NCI-H1694 (cell line): ENCODE measurements at places on chromosomes 13 and 19.

GRCh38 chr19:46648961-46649960, 11.7 kb downstream of the DACT3 start:
- no peak for DNase-seq

GRCh38 chr19:7636691-7637373, at the start of gene STXBP2:
Gene STXBP2, plus strand, starts transcription at chr19:7637110. Its CDS starts 40 bp downstream, at chr19:7637150.
- DNase-seq, result no peak

GRCh38 chr19:34452723-34453122, 24.5 kb downstream of the UBA2 start:
- DNase-seq, result no peak

DNA sequence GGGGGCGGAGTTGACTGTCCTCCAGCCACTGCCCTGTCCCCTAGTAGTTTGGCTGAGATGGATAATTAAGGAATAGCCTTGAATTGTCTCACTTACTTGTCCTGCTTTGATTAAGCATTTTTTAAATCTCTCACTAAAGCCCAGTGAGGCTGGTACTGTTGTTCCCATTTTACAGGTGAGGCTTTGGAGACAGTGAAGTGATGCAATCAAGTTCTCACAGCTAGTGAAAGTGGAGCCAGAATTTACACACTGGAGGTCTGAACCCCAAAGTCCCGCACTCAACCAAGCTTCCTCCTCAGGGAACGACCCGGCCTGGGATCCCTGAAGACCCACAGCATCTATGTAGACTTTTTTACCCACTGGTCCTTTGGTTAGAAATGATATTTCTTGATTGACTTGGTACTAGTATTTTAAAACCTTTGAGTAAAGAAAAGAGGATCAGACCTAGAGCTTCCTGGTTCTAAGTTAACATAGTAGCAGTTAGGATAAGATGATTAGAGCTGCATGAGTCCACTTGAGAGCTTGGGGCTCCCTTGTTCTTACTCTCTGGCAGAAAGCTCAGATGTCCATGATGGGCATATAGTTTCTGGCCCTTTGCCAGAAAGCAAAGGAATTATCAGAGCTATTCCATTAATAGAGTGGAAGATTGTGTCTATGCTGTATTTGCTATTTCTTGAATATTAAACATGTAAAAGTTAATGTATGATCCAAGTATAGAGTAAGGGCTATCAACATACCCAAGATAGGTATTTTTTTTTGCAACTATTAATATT, 154.3 kb downstream of the LMO7 start:
- no peak for DNase-seq

GRCh38 chr19:50191216-50191615, 12.2 kb upstream of the MYH14 start:
- no peak for DNase-seq

DNA sequence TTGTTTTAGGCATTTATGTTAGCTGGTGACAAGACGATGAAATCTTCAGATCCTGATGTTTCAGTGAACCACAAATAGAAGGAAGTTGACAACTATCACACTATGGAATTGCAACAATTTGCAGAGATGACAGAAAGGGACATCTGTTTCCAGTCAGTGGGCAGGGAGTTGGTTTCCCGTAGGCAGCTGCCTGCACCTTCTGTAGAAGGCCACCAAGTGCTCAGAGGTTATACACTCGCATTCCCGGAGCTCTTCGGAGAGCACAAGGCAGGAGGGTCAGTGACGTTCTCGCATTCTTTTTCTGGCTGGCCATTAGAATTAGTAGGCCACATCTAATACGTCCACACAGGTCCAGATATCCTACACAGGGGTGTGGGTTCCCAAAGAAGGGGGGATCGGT, 129.4 kb downstream of the SHISA2 start:
- DNase-seq, result peak; percentile 10

DNA sequence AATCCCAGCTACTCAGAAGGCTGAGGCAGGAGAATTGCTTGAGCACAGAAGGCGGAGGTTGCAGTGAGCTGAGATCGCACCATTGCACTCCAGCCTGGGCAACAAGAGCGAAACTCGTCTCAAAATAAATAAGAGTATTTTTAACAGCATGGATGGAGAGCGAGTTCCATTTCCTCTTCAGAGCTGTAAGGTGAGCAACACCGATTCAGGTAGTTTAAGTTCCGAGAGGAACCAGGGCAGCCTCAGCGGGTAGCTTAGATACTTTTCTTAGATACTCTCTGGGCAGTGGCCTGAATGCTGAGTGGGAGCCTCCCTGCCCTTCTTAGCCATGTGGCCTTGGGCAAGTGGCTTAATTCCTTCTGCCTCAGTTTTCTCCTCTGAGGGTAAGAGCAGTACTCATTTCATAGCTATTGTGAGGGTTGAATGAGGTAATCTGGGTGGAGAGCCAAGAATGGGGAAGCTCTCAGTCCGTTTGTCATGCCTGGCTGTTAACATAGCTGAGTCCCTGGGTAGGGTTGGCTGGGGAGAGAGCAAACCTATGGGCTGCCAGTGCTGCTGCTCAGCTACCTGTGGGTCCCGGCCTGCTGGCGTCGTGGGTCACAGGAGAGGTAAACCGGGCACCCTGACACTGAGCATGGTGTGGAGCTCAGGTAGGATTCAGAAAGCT, 4.1 kb downstream of the ATP11A start:
- no peak for DNase-seq

DNA sequence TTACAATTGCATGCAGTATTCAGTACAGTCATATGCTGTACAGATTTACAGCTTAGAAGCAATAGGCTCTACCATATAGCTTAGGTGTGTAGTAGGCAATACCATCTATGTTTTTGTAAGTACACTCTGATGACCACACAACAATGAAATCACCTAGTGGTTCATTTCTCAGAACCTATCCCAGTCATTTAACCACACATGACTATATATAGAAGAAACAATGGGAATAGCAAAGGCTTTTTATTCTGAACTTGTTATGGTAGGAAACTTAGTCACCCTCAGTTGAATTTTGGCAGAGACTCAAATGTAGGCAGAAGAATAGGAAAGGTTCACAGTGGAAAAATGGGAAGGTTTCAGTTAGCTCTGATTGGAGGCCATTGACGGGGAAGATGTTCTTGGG, 1075.1 kb upstream of the MIR17HG start:
- DNase-seq, result no peak

DNA sequence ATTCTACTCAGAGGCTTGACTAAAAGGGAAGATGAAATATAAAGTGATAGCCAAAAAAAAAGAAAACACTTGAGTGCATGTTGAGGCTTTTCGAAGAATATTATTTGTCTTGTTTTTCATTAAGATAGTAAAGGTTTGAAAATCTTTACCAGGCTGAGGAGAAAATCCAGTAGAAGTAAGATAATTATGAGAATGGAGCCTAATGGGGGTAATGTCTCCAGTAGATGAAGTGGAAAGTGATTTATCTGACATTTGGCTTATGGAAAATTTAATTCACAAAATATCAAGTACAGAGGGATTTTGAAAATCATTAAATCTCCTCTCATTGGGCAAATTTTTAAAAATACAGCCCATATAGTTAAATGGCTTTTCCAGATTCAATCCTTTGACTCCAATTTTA, 274.9 kb downstream of the SPRY2 start:
- DNase-seq, result no peak

- DNase-seq, result no peak
Measured at GRCh38 chr19:54502518-54503048, at the start of gene LAIR2. Gene LAIR2, plus strand, starts transcription at chr19:54502831. Its CDS starts 88 bp downstream, at chr19:54502919.

DNA sequence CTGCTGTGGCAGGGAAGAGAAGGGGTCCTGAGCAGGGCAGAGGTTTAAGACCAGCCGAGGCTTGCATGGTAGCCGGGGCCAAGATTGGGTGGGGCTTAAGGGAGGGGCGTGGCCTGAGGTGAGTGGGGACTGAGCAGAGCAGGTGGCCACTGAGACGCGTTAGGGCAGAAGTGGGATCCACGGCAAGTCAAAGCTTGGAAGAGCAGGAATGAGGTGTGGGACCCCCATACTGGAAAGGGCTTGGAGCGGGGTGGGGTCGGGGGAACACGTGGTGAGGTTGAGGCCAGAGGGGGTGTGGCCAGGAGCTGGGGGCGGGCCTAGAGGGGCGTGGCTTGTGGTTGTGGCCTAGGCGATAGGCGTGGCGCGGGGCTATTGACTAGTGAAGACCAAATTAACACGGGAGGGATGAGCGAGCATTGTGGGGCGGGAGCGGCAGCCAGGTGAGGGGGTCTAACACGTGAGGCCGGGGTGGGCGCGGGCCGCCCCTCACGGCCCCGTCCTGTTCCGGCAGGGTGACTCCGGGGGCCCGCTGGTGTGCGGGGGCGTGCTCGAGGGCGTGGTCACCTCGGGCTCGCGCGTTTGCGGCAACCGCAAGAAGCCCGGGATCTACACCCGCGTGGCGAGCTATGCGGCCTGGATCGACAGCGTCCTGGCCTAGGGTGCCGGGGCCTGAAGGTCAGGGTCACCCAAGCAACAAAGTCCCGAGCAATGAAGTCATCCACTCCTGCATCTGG, 3.3 kb downstream of the CFD start:
- DNase-seq, result no peak

DNA sequence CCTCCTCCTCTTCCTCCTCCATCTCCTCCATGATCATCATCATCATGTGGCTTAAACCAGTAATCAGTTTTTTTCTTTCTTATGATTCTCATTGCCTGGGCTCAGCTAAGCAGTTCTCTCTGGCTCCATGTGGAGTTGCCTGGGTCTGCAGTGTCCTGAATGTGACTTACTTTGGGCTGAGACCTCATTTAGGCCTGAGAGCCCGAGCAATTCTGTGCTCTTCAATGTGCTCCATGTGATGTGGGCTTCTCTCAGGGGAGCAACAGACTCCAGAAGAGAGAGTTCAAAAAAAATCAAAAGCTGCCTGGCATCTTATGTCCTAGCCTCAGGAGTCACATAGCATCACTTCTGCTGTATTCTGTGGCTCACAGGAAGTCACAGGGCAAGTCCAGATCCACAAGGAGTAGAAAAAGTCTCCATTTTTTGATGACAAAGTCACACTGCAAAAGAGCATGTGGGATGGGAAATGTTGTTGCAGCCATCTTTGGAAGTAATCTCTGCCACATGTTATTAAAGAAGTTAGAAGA, 128.7 kb downstream of the MAB21L1 start:
- DNase-seq, result no peak

DNA sequence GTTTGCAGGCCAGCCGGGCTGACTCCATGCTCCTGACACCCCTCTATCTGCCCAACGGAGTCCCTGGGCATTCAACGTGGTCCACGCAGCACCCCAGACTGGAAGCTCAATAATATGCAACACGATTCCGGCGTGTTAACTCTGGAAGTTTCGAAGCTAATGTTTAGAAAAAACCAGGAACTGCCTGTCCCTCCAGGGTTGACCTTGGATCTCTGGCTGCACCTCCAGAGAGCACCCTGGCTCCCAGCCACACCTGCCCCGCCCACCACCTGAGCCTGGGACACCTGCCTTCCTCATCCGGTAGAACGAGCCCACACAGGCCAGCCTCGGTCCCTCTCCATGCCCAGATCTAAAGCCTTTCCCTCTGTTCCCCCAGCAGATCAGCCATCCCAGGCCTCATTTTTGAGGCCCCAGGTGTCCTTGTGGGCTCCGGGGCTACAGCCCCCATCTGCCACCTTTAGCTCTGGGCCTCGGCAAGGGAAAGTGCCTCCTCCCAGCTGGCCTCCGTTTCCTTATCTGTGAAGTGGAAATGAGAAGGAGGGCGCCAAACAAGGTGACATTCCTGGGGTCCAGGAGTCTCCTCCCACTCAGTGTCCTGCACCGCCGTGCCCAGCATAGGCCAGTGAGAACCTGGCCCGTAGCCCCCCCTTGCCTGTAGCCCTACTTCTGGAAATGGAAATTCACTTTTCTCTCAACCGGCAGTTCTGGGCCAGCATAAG, 38.7 kb downstream of the KLF2 start:
- DNase-seq, result no peak

GRCh38 chr13:114200399-114200911, 21.4 kb downstream of the CFAP97D2 start:
- DNase-seq, result no peak

DNA sequence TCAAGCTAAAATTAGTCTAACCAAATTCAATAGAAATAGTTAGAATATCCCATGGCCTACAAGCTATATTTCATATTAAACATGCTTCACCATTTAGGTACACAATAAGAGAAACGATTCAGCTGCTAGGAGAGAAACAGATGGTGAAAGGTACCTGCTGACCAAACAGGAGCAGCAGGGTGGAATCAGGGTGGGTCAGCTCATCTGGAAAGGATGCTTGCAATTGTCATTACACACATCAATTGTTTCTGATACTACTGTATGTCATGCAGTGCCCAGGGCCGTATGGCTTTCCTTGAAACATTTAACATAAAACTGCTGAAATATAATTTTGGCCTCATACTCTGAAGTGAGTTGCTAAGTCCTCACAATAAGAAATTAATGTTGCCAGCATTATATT, 776.0 kb downstream of the DACH1 start:
- no peak for DNase-seq

- DNase-seq, result no peak
Measured at GRCh38 chr13:52650731-52651130, 1.9 kb upstream of the SUGT1 start.

GRCh38 chr13:100733261-100733660, 58.7 kb upstream of the TMTC4 start:
- peak; percentile 9 for DNase-seq

GRCh38 chr13:97122381-97122996, 99.6 kb upstream of the MBNL2 start:
- no peak for DNase-seq

- no peak for DNase-seq
Measured at GRCh38 chr13:42277618-42278276, 5.8 kb downstream of the AKAP11 start.

- DNase-seq, result no peak
Measured at GRCh38 chr13:75749407-75749806, 113.3 kb downstream of the LMO7 start.

GRCh38 chr19:8487137-8487851, 15.1 kb downstream of the PRAM1 start:
- DNase-seq, result no peak

DNA sequence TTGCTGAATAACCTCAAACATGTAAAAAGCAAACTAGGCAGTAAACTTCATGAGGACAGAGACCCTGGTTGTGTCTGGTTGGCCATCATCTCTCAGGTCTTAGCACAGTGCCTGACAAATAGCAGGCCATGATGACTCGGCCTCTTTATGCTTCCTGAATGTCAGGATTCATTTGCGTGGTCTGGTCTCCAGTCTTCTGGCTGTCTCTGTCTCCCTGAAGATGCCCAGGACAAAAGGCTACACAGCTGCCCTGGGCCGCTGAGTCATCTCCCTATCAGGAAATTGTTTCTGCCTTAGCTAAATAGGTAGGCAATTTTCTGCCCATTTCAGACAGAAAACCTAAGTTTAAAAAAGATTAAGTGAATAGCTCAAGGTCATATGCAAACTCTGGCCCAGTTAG, 84.1 kb upstream of the FNDC3A start:
- DNase-seq, result no peak

- DNase-seq, result no peak
Measured at GRCh38 chr13:34822650-34823049, 119.4 kb upstream of the NBEA start.

GRCh38 chr19:38977445-38978325, 2.1 kb upstream of the FBXO17 start:
- DNase-seq, result no peak

- DNase-seq, result no peak
Measured at GRCh38 chr19:9640956-9641355, 19.9 kb upstream of the ZNF561 start.

DNA sequence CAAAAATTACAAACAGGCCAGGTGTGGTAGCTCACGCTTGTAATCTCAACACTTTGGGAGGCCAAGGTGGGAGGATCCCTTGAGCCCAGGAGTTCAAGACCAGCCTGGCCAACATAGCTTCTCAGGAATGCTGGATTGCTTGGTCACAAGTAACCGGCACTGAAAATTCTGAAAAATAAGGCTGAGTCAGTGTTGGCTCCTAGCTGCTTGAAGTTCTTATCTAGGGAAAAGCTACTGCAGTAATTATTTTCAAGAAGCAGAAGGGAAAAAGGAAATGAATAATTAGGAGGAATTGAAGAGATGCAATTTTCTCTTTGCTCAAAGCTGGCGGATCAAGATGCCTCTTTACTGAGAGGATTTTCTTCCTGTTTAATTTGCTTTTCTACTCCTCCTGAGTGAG, 75.0 kb upstream of the GTF3A start:
- no peak for DNase-seq
